ENCODE measurements at places on chromosomes 7 and 10.

GRCh38 chr7:35026150-35026549 is 11.1 kb downstream of the DPY19L1 start:
- DNase-seq = no peak

DNA sequence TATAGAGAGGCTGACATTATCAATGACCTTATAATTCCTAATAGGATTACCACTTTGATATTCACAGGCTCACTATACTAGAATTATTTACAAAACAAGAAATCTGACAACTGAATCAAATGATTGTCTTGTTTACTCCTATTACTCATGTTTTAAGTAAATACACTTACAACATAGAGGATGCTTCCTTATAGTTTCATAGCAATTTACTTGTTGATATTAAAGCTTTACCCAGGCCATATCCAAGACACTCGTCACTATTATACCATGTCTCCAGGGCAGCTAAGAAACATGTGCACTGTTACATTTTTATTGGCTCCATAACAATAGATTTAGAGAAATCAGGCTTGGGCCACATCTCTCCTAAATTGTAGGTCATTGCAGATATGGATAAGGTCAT is 276.9 kb downstream of the HGF start:
- DNase-seq = no peak

- DNase-seq = no peak
These were observed 807.9 kb downstream of the KCNMA1 start for GRCh38 chr10:76829724-76830123.

- DNase-seq = no peak
These were observed 23.3 kb downstream of the TMEM106B start for GRCh38 chr7:12234334-12234865.

DNA sequence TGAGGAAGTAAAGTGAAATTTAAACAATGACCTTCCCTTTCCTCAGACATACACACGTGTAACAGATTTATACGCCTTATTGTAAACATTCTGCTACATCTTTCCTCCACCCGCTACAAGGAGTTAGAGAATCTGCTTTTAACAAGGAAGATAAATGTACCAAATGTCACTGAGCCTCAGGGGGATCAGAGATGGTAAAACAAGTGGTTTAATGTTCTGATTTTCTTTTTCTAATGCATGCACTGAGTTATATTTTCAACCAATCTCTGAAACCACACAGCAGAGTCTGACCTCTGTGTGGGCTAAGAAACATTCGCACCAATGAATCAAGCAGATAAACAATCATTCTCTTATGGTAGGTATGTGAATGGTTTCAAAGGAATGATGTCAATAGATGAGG is 599.5 kb downstream of the ARL4A start:
- no peak for DNase-seq

All from GOT3 (cell line).